H7 (cell line): ENCODE measurements at places on chromosomes 3 and 15.

DNA sequence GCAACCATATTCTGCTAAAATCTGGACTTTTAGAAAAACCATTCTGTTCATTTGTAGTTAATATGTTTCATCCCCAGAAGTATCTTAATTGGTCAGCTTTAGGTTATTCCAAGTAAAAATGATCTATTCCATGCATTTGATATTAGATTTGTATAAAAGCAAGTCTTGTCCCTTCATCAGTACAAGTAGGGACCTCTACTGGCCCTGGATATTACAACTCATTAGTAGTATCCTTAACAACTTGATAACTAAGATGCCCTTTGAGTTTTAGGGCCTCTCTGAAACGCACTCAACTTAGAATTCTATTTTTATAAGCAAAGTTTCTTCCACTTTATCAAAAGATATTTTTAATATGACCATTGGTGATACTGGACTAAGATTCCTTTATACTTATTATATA, 25.3 kb upstream of the SELENOT start:
- DNase-seq, result no peak

- peak; percentile 32 for DNase-seq
Observed at GRCh38 chr3:5218815-5219214, 31.3 kb downstream of the EDEM1 start.

DNA sequence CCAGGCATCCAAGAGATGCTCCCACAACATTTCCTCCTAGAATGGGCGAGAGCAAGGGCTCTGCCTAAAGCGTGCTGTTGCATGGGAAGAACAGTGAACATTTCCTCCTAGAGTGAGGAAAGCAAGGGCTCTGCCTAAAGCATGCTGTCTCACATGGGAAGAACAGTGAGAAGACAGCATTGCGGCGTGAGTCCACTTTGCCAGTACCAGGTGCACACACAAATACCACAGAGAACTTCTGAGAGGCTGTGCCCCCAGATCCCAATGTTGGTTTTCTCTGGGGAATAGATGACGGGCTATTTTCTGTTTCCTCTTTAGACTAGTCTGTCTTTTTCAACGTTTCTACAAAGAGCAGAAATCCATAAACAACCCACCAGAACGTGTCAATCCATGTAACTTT, 142.9 kb downstream of the LRRK1 start:
- DNase-seq, result no peak

GRCh38 chr3:188944108-188944507, 227.7 kb upstream of the TPRG1 start:
- DNase-seq, result no peak

DNA sequence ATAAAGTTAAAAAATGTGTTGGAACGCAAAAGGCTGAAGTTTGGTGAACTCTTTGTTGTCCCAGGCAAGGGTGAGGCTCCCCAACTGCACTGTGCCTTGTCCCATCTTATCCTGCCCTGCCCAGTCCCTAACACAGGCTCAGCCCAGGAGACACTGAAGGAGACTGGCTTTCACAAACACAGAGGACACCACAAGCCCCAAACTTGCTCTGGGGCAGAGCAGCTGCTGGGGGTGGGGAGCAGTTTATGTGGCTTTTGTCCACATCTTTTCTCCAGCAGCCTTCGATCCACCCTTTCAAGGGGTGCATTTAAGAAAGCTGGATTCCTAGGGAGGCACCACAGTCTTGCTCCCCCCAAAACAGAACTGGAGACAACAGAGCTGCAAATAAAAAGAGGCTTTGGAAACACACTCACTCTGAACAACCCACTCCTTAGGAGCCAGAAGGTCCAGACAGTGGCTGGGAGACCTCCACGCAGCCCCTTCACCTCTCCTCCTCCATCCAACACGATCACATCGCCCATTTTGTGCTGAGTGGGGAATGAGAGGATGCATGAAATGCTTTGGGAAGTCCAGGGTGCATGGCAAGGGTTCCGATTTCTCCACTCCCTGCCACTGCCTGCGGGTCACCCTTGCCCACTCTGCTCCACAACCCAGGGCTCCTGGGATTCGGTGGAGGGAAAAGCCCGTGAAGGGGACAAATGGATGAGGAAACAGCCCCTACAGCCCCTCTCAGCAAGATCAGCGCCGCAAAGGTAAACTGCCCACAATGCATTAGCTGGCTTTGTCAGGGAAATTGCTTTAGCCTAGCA, 260.5 kb upstream of the TLE3 start:
- DNase-seq, result no peak

DNA sequence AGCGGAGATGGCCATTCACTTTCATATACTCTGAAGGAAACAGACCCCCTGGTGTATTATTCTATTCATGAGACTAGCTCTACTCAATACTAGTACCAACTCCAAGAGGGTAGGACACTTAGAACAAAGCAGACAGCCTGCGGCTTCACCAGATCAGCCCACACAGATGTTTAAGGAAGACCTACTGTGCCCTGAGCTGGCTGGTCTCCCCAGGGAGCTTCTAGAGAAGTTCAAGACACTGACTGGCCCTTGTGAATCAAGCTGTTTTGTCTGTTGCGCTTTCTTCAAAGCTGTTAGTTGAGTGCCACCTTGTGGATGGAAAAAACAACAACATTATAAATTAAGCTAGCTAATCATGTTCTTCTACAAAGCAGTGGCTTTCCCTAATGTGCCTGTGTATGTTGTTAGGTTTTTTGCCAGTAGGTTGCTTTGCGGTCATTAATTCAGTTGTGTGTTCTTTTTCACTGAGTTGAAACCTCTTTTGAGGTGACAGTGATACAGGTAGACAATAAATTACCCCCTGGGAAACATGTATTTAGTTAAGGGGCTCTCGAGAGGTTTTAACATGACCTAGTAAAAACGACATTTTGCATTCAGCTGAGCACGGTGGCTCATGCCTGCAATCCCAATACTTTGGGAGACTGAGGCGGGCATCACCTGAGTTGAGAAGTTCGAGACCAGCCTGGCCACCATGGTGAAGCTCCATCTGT, 64.2 kb upstream of the MYZAP start:
- peak; percentile 68 for DNase-seq

DNA sequence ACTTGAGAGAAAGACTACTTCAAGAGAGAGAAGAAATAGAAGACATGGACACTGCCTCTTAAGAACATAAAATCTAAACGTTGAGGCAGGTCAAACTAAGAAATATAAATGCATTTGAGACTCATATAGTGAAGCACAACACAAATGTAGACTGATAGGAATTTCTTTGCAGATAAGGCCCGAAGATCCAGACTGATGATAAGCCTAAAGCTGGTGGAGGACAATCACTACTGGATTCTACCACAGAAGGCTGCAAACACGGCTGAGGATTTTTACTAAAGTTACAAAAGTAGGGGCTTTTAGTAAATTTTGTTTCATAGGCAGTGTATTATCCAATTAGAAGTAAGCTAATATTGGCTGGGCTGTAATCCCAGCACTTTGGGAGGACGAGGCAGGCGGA, 278.3 kb downstream of the RAP2B start:
- DNase-seq, result no peak

- no peak for DNase-seq
Observed at GRCh38 chr15:88400591-88401250, 66.5 kb downstream of the MRPL46 start.

- DNase-seq, result no peak
Observed at GRCh38 chr3:170714562-170715535, 129.0 kb upstream of the SLC7A14 start.

DNA sequence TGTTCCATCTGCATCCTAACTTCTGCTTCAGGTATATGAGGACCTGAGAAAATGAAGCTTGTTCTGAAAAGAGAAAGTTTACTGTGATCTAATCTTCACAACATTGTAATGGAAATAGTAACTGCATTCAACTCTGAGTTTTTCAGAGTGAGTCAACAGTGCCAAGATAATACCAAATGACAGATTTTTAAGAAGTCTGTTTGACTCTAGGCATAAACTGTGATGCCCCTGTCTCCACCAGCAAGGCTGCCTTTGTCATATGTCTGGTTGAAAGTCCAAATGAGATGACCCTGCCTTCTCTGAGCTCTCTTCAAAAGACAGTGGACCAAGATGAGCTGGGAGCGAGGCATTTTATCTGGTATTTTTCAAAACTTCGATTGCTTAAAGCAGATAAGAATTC, 44.8 kb upstream of the B3GNT5 start:
- no peak for DNase-seq

DNA sequence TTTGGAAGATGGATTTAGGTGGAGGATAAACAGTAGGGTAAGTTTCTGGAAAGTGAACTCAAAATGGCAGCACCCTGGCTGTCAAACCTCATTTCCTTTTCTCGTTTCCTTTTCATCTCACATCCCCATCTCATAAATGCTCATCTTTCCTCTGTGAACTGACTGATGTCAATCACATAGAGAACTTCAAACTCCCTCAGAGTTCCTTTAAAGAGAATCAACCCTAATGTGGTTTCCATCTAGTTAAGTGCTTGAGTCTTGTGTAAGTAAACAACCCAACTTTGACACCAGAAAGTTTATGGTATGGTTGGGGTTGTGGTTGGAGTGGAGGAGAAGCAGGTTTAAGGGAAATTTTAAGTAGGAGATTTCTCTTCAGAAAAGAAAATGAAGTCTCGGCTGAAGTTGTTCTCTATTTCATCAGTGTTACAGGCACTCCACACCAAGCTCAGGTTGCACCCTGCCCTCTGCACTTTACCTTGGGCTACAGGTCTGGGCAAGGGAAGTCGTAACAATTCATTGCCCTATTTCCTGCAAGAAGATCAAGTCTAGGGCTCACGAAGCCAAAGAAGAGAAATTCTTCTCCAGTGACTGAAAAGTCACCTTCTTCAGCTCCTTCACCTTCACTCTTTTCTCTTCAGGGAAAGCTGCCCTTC, 34.4 kb upstream of the TNIK start:
- DNase-seq, result no peak

GRCh38 chr15:90266485-90266884, 1.0 kb downstream of the NGRN start:
- DNase-seq, result no peak

DNA sequence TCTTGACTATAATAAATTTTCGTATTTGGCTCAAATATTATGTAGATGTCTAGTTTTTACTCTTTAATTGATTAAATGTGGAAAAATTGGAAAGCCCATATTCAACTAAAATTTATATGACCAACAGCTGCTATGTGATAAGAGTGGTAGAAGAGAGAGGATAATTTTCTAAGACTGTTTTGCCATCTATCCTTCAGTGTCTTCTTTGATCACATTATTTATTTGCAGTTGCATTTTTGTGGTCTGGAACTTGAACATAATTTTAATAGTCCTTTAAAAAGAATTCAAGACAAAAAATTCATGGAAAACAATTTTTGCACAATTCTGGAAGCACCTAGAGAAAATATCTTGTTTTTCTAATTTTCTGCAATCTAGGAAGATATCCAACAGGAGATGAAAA, 213.3 kb upstream of the THBS1 start:
- no peak for DNase-seq

DNA sequence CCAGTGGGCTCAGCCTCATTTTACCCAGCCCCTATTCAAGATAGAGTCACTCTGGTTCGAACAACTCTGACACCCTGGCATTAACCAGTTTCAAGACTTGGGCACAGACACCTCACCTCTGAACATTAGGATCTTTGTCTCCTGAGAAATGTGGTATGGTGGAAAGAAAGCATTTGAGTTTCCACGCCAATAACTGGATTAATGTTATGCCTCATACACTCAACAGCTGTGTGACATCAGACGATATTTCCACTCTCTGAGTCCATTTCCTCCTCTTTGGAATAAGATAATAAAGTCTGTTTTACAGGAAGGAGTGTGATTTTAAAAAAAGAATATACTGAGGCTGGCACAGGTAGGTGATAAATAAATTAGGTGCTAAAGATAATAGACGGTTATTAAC, 121.3 kb upstream of the CHL1 start:
- no peak for DNase-seq

DNA sequence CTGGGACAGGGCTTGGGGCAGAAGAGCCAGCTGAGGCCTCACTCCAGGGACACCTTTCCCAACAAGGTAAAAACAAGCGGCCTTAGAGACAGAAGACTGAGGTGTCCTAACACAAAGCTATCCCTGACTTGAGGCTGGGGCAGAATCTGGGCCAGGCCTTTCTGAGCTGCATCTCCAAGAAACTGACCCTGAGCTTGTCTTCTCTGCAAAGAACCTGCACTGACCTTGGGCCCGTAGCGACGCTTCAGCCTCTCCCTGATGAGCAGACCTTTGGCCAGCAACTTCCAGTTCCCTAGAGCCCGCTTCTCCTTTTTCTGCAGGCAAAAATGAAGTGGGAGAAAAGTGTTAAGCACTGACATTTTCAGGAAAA, 22.2 kb downstream of the TMEM43 start:
- no peak for DNase-seq

DNA sequence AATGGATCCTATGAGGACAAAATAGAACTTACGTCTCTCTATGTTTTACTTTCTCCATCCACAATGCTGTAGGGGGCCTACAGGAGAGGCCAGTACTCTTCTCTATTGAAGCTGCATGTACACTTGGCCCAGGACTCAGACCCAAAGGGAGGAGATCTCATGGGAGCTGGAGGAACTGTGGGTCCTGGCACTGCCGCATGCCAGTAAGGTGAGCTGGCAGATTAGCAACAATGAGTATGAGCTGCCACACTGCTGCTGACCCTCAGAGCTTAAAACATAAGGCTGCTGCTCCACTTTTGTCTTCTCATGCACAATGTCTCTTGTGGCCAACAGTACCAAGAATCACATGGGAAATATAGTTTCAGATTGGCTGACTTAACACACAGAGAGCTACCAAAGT, 57.8 kb upstream of the TBC1D5 start:
- DNase-seq, result no peak

DNA sequence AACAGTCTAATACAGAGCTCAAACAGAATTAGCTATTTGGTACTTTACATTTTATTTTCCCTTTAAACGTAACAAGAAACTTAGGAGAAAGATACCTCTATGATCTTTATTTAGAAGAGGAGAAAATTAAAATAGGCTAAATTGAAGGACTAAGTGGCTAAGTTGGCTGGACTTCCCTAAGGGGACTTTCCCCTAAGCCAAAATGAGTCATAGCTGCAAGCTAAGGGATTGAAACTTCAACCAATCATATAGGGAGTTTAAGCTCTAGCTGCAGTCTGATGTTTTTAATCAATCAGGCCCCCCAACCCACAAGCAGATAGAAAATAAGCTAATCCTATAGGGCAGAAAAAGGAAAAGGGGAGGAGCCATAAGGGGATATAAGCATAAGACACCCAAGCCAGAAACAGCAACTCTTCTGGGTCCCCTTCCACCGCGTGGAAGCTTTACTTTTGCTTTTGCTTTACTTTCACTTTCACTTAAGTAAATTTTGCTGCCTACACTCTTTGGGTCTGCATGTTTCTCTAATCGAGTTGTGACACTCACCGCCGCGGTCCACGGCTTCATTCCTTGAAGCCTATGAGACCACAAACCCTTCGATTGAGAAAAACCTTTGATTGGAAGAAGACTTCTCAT, 1108.5 kb upstream of the EPHA6 start:
- DNase-seq, result no peak
